ENCODE measurements at places on chromosomes 1 and 21.

GRCh38 chr1:11626551-11626950 lies 27.7 kb downstream of the FBXO2 start:
- DNase-seq: no peak

DNA sequence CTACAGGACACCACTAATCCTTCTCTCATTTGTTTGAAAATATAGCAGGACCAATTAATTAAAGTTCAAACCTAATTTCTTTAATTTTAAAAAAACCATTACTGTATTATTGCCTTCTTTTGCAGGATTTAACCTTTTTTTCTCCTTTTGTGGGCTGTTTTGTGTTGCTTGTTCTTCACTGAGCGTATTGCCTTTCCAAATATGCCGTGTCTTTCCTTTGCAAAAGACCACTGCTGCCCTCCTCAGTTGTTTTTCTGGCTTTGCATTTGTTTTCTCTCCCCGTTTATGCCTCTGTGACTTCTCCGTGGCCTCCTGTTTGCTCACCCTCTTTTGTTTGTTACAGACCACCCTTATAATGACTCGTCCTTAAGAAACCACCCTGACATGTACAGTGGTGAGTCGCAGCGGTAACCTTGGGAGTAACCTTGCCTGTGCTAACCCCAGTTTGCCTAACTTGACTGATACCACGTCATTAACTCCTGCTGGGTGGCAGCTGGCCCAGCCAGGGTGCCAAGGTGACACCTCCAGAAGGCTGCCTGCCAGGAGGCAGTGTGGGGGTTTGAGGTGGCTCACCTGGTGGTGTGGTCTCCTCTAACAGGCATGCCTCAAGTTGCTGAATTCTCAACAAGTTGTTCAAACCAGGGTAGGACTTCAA lies 81.1 kb upstream of the CNTN2 start:
- DNase-seq: no peak

GRCh38 chr1:24963099-24963872 lies 33.2 kb upstream of the RUNX3 start:
- peak; percentile 13 for DNase-seq

DNA sequence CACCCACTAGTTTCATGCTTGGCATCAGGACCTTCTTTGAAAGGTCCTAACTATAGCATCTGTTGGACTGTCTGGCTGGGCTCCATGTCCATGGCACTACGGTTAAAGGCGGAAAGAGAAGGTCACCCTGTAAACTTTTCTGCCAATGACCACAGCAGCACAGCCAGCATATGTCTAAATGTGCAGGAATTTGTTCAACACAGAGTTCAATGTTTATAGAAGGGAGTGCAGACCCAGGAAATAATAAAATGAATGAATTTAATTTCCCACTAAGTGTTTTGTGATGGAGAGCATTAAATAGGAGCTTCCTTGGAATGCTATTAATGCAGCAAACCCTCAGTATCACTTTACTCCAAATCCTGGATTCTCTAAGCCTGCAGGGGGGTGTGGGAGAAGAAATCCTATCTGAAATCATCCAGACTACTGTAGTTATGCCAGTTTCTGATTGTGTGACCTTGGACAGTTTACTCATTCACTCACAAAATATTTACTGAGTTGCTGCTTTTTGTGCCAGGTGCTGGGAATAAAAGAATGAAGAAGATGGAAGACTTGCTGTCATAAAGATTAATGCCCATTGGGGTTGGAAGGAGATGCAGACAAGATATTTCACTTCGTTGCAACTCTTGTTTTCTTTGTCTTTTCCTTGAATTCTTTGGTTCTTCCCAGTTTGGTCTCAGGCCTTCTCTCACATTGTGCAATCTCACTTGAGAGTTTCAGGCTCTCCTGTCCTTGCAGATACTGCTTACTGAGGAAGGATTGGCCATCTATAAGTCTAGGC lies 195.0 kb downstream of the ROR1 start:
- peak; percentile 43 for DNase-seq

DNA sequence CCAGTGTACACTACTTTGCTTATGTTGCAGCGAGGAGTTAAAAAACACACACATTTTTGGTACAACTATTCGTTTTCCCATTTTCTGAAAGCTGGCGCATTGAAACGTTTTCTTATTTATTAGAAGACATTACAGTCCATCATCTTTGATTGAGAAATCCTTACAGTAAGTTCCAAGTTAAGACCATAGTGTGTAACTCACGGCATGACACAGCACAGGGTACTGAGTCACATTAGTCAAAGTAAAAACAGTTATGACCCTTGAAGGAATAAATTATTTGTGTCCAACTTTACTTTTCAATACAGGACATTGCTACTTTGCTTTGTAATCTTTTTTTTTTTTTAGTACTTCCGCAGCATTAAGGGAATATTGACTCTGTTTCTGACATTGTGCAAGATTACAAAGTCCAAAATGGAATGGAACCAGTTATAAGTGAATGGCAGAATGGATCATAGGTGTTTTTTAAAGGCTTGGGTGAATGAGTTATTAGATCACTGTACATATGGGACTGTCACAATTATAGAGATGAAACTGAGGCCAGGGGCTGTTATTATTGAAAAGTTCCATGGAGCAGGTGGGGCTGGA lies 11.7 kb downstream of the PTGFRN start:
- no peak for DNase-seq

DNA sequence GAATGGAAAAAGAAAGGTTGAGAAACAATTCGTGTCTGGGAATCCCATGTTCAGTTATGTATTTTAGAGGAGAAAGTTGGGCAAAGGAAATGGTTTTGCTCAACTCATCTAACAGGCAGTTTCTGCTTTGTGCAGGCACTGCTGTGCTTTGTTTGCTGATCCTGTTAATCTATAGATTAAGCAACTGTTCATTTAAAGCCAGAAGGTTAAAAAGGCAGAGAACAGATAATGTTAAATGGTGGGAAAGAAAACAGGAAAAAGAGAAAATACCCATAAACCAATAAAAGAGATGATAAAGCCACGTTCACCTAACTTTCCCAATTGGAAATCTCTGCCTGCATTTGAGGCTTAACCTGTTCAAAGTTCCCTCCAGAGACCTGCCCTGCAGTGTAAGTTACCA lies 70.0 kb downstream of the APP start:
- no peak for DNase-seq

DNA sequence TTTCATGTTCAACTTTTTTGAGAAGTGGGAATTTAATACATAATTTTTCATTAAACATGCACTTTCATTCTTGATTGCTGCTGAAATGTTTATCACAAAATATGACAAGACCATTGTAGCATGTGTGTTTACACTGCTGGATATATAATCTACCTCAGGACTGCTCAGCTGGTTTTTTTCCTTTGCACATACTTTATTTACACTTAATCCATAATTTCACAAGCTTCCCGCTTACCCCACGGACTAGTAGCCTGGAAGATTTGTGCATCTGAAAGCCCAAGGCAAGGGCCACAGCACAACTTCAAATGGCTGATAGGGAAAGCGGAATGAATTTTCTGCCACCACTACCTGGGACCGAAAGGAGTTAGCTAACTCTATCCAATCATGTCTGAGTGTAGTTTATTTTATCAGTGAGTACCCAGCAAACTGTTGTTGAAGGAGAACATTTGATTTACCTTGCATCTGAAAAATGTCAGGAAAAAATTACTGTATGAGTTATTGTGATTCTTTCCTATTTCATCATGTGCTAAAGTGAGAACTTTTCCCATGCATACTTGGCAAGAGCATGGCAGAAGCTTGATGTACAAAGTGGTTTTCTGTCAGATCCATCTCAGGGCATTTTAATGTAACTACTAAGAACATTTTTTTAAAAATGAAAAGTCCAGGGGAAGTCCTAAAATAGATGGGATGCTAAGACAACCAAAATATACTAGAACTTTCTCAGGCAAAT lies 558.2 kb upstream of the USP24 start:
- no peak for DNase-seq

- DNase-seq: no peak
Measured at GRCh38 chr1:22536506-22536905, 26.8 kb upstream of the EPHA8 start.
